ENCODE measurements at places on chromosomes 12 and 14.

DNA sequence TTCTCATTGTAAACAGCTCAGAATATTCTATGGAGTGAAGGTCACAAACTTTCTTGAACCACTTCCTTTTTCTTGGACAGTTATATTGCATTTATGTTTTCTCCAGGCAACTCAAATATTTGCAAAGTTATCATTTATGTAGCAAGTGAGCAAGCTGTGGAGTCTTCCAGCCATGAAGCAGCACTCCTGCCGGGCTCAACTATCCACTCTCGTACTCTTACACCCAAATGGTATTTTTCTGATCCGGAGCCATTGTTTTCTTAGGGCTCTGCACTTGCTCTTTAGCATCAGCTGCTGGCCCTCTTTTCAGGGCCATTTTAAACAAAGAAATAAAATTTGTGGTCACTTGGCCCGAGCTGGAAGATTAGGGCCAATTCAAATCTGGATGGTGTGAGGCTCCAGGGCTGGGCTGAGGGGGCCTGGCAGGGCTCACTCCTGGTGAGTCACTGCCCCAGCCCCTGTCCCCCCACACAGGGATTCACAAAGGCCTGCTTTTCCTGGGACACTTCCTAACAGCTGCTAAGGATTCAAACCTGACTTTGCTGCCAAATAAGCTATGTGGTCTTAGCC, 19.7 kb downstream of the SYNE3 start:
- DNase-seq: no peak

DNA sequence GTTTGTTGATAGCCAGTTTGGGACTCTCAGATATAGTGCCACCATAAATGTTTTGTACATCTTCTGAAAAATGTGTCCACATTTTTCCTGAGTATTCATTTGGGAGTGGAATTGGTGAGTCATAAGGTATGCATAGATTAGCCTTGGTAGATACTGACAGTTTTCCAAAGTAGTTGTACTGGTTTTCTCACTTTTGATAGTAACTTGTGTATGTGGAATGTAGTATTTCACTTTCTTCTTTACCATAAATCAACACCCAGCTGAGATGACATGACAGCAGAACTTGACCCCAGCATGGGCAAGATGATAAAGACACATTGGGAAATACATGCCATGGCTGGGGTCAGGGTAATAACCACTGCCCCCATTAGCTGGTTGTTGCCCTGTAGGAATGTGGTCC, 5.4 kb downstream of the FBXW8 start:
- DNase-seq: peak; percentile 69

- peak; percentile 69 for DNase-seq
Observed at GRCh38 chr14:21084998-21085853, 13.2 kb downstream of the ZNF219 start.

DNA sequence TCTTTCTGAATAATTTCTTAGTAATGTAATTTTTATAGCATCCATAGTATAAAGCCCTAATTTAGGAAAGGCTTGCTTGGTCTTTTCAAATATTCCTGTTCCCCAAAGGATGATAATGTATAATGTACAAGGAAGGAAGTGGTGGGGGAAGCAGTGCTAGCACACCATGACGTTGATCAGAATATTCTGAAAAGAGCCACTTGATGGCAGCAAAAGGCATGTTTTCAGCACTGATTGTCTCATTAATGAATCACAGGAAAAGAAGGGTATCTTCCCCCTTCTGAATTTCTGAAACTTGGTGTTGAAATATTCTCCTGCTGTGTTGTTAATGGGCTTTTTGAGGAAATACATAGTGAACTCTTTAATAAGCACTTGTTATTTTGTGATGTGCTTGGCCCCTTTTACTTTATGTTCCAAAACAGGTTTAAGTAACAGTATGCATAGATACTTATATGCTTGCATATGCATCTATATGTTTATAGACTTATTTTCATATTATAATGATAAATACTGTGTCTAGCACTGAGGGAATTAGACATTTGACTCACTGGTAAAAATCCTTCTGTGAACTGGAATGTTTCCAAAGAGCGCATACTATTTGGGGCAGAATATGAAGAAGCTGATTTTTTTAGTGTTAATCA, 122.0 kb downstream of the TMEM117 start:
- DNase-seq: peak; percentile 68

DNA sequence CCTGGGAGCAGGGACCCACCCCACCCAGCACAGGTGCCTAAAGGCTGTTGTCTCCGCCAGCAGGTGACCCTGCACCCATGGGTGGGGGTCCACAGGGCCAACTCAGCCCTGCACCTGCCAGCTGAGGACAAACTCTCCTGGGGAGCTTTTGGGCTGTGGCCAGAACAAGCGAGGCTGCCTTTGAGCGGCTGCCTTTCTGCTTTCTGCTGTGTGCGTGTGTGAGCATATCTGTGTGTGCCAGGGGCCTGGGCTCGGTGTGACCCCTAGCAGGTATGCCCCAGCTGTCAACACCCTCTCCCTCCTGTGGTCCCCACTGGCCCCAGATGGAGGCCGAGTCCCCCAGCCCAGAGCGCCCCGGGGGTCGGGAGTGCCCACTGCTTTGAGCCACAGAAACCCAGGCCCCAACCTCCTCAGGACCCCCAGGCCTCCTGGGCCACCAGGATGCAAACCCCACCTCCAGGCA, 25.9 kb upstream of the GPR132 start:
- no peak for DNase-seq

DNA sequence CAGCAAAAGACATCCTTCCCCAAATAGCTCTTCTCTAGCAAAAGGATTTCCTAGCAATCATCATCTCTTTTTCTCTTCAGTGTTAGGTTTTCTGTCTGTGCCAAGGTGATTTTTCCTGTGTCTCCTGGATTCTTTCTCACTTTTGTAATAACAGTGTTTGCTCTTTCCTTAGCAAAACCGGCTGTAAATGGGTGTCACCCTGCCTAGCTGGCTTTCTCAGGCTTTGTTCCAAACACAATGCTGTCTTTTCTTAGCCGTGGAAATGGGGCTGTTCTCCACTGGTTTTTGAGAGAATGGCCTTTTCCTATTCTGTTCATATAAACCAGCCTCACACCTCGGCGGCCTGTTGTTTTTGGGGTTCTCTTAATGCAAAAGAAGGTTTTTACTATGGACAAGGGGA, 21.9 kb downstream of the JDP2 start:
- no peak for DNase-seq

DNA sequence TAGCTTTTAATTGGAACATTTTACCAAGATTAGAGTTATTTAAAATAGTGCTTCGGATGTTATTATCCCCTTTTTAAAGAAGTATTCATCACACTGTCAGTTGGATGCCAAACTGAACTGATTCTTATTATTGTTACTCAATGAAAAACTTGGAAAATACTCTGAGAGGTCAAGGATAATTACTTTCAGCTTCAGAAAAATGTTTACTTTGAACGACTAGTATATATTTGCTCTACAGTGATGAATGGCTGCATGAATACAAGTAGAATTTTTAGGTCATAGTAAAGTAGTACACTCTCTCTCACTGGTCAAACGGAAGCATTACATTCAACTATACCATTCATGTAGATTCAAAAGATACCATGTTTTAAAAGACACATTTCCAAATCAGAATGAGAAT, 269.2 kb downstream of the CCDC91 start:
- no peak for DNase-seq

GRCh38 chr12:95216711-95217376, 423 bp downstream of the FGD6 start:
- DNase-seq: no peak

DNA sequence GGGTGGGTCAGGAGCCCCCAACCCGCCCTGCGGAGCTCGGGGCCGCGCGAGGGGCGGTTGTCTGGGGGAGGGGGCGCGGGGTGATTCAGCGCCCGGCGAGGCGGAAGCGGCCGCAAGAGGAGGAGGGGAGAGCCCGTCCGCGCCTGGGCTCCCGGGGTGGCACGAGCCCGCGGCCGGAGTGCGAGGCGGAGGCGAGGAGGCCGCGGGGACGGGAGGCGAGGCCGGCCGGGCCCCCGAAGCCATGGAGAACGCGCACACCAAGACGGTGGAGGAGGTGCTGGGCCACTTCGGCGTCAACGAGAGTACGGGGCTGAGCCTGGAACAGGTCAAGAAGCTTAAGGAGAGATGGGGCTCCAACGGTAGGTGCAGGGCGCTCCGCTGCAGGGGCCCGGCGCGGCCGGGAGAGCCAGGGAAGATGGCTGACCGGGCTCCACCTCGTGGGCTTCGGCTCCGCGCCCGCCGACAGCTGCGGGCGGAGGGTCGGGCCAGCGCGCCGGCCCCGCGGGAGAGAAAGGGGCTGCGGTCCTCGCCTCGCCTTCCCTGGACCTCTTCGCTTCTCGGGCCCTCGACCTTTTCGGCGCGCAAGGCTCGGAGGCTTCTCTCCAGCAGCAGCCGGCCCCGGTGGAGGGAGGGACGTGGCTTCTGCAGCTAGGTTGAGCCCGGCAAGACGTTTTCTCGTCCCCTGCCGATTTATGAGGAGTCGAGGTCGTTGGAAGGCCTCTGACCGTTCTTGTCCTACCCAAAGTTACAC, 677 bp downstream of the ATP2A2 start:
- peak; percentile 71 for DNase-seq

- DNase-seq: no peak
Observed at GRCh38 chr14:55645845-55646832, 66.1 kb downstream of the KTN1 start.

DNA sequence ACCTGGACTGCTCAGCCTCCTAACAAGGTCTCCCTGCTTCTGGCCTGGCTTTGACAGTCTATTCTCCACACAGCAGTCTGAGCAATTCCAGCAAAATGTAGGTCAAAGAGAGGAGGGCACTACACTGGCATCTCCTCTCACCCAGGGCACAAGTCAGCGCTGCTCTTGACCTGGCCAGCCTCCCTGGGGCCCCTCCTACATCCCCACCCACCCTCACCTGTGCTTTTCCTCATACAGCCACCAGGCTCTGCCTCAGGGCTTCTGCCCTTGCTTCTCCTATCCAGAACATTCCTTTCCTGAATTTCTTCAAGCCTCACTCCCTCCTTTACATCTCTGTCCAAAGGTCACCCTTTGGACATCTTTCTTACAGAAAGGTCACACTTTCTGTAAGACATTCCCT, 33.7 kb downstream of the GALNT4 start:
- DNase-seq: no peak

- no peak for DNase-seq
Observed at GRCh38 chr14:103134405-103134804, 11.1 kb downstream of the TNFAIP2 start.

- DNase-seq: no peak
Observed at GRCh38 chr14:102662636-102663430, 70.4 kb downstream of the RCOR1 start.

- no peak for DNase-seq
Observed at GRCh38 chr14:76901171-76902055, 75.2 kb downstream of the LRRC74A start.

GRCh38 chr12:129868575-129868974, 35.2 kb downstream of the TMEM132D start:
- no peak for DNase-seq

DNA sequence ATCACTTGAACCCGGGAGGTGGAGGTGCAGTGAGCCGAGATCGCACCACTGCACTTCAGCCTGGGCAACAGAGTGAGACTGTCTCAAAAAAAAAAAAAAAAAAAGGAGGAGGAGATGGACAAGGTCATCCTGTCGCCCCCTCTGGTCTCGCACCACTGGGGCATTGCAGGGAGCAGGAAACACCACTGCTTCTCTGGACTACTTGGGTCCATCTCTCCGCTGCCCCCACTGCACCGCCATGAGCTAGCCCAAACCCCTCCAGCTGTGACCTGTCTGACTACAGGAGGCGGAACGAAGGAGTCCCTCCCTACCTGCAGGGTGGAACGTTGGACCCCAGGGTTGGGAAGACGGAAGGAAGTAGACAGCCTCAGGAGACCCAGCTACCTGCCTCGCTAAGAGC, 18.2 kb upstream of the FAM222A start:
- no peak for DNase-seq

DNA sequence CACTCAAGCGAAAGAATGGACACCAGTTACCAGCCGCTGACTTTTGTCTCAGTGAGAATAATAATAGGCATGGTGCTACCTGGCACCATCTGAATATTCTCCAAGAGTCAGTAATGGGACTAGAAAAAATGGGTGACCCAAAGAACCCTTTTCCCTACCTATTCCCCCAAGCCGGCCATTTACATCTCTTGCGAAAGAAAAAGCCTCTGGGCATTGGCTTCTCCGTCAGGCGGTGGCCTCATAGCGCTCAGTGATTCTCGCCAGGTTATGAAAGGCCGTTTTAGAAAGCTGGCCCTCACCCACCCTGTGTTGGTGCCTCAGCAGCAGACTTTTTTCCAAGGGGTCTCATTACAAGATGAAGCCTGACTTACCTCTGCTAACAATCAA, 523 bp upstream of the SLC6A15 start:
- DNase-seq: peak; percentile 54

GRCh38 chr12:47121146-47121545, 41.4 kb upstream of the AMIGO2 start:
- peak; percentile 78 for DNase-seq

DNA sequence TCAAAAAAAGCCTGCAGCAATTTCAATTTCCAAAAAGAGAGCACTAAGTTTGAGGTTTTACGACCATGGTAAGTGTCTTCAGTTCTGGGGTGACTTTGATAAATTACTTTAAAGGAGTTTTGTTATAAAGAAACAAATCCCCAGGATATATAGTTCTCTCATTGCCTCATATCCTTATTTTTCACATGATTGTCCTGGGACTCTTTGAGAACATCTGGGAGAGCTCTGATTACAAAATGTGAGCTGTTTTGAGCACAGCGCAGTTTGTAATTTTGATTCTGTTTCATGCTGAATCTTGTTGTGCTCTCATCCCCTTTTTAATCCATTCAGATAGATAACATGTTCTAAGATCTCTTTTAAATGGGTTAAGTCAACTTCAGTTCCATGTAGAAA, 67.7 kb upstream of the DCN start:
- DNase-seq: no peak

GRCh38 chr12:117098361-117099217, 627 bp downstream of the TESC start:
- DNase-seq: no peak

GRCh38 chr14:90697577-90698206, 118.5 kb downstream of the TTC7B start:
- DNase-seq: peak; percentile 83

- DNase-seq: no peak
Observed at GRCh38 chr12:114218136-114218535, 187.8 kb downstream of the TBX5 start.

DNA sequence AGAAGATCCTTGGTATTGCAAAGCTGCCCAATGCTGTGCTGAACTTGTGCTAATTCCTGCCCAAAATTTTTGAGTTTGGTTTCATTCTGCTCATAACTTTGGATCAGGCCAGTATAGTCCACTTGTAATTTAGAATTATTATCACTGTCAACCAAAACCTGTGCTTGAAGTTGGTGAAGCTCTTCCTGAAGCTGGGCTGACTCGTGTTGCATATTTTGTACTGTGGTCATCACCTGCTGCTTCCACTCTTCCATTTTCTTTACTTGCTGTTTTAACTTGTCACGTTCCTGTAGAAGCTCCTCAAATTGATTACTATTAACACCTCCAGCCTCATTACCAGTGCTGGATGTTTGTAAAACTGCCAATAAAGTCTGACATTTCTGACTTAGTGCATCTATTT, 35.8 kb downstream of the TRIP11 start:
- DNase-seq: peak; percentile 53

GRCh38 chr14:29030970-29031369, 264.4 kb downstream of the FOXG1 start:
- DNase-seq: no peak

GRCh38 chr12:65663648-65664047, 160.6 kb upstream of the HMGA2 start:
- DNase-seq: peak; percentile 52

GRCh38 chr14:34766606-34767005, 52.2 kb upstream of the CFL2 start:
- no peak for DNase-seq

Measured in ELR (cell line).